ENCODE measurements at places on chromosomes 13 and 19.

- peak; percentile 12 for DNase-seq
Measured at GRCh38 chr13:32581177-32581786, 5.0 kb upstream of the PDS5B start.

DNA sequence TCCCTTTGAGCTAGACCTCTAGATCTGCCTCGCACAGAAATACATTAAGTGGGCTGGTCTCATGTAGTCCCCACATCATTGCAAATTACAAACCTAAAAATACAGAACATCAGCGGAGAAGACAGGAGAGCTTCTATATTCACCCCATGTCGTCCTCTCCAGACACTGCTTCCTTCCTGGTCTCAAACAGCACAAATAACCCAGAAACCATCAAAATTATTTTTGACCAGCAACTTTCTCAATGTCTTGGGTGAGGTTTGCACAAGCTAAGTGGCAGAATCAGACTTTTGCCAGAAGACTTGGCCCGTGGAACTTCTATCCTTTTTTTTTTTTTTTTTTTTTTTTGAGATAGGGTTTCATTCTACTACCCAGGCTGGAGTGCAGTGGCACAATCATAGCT, 28.2 kb downstream of the CLEC17A start:
- no peak for DNase-seq

- no peak for DNase-seq
Measured at GRCh38 chr19:53898166-53898565, 10.9 kb upstream of the CACNG7 start.

DNA sequence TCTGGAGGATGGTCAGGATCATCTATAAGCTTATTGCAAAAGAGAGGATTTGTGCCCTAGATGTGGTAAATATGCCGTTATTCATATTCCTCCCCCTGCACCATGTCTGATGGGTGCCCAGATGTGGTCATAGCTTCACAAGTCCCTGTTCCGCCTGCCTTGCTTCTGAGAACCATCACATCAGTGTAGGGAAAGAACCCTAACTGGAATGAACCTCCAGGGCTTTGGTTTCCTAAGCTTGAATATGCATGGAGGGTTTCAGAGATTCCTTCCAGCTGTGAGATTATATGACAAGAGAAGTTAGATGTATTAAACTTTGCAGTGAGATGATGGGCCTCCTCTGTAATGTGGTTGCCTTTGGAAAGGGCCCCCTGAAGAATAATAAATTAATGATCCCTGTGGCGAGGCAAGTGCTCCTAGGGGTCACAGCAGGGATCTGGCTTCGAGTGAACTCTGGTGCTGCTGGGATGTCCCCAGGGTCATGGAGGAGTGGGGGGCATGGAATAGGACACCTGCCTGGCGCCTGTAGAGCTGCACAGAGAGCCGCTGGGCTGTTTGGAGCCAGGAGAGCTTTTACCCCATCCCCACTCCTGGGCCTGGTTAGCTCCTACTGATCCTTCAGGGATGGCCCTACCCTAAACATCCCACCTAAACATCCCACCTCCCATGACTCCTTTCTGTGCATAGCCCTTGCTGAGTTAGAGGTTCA, 56.0 kb upstream of the IRS2 start:
- no peak for DNase-seq

DNA sequence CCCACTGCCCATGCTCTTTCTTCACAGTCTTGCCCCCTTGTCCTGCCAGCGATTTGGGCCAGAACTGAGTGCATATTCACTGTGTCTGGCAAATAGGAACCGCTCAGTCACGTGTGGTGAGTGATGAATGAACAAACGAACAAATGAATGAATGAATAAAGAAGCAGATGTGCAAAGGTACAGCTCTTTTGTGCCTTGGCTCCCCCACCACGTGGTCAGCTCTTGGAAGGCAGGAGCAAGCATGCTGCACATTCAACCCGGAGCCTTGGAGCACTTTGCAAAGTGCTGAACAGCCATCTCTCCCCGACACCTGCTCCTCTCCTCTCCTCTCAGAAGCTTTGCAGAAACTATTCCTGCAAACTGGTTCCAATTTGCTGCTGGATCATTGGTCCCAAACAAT, 52.4 kb downstream of the LATS2 start:
- no peak for DNase-seq
